Esophagus mucosa (tissue), 1 donor: ENCODE measurements at places on chromosomes 16 and 17. TPM values are rescaled to one million over a fixed set of nuclear protein-coding genes. Genes with fewer than 3 reads are reported as not detected.

DNA sequence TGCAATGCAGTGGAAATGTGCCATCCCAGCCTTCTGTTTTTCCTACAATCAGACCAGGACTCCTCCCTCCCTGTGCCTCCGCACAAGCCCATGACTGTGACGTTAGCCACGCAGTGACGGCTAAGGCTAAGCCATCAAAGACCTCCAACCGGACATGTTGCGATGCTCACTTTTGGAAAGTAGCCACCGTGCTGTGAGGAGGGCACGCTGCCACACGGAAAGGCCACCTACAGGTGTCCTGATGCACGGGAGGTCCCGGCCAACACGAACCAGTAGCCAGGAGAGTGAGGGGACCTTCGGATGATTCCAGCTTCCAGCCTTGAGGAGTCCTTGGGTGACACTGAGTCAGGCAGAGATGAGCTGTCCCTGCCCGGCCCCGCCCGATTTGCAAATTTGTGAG lies 53.9 kb downstream of the FOXL1 start:
- ATAC-seq: no peak

DUSP3 gene
- total RNA-seq: 36.3 TPM

GRCh38 chr17:14866266-14866665 lies 398.9 kb downstream of the PMP22 start:
- ATAC-seq: no peak

ZNF232 gene
- 3.1 TPM for total RNA-seq

DNA sequence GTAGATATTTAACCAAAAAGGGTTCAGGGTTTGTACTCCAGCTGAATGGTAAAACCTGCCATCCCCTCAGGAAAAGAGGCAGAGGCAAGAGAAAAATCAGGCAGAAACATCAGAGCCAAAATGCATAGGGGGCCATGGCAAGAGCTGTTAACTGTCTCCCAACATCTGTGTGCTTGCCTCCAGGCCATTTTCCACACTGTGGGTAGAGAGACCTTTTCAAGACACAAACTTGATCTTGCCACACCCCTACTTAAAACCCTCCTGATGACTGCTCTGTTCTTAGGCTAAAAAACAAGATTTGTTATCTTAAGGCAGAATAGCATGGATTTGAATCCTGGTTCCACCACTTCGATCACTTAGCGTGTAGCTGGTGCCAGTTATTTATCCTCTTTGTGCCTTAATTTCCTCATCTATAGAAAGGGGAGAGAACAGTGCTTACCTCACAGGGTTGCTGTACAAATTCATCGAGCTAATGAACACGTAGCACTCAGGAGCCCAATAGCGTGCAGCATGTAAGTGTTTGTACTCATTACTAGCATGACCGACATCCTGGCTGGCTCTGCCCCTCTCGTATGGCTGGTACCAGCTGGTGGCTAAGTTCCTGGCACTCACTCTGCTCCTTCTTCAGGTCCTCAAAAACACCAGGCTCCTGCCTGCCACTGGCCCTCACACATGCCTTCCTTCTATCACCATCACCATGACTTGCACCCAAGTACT lies 25.8 kb downstream of the STAT3 start:
- ATAC-seq: peak; percentile 34

SLC9A5 gene
- total RNA-seq: 0.08 TPM

- ATAC-seq: no peak
Observed at GRCh38 chr17:81267390-81268067, 27.6 kb downstream of the SLC38A10 start.

GRCh38 chr17:66542967-66543520 lies 240.6 kb downstream of the PRKCA start:
- no peak for ATAC-seq

CES5A gene
- not detected for total RNA-seq

- ATAC-seq: no peak
Observed at GRCh38 chr17:14630046-14630445, 329.2 kb downstream of the HS3ST3B1 start.

GRCh38 chr16:30488764-30489605 lies 16.4 kb downstream of the ITGAL start:
- ATAC-seq: no peak

AURKB gene
- 22.0 TPM for total RNA-seq

DNA sequence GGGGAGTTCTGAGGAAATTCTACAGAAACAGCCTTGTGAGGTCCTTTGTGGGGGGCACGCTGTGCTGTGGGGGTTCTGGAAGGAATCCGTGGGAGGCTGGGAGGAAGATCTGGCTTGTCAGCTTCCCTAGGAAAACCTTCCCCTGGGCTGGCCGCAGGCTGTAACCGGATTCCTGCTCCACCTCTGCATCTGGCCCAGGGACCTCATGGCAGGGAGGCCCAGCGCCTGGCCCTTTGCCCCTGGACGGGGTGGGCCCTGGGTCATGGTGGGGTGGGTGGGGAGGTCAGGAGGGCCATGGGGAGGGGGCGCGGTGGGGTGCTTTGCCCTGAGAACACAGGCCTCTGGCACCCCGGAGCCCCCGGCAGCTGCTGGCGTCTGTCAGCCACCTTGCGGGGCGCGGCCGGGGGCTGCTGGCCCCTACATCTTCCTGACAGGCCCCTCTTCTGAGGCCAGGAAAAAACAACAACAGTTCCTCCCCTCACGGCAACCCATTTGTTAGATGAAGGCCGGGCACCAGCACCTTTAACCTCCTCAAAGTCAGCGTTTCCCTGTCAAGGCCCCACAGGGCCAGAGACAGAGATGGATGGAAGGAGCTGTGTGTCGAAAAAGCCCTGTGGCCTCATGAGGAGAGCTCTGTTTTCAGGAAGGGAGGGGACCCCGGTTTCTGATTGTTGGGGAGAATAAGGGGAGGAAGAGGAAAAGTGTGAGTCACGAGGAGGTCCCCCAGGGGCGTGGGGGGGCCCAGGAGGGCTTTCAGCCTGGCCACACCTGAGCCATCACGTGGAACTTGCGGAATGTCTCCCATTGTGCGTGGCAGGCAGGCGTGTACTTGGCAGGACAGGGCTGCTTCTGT lies 3.6 kb upstream of the MEOX1 start:
- peak; percentile 80 for ATAC-seq

DNA sequence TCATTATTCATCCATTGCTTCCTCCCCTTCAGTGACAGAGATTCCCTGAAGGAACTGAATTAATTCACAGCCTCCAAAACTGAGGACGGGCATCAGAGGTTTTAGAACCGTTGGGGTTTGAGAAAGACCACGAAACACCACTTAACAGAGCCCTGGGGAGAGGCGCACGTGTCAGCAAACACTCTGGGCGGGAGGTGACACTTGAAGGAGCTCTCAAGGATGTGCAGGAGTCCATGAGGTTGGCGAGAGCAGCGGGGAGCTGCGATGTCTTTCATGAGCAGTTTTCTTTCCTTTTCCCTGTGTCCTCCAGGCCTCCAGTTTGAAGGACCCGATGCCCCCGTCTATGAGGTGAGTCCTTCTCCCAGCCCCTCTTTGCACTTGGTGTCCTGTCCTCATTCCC lies 23.7 kb downstream of the B4GALNT2 start:
- no peak for ATAC-seq

- no peak for ATAC-seq
Observed at GRCh38 chr16:73543970-73544599, 496.2 kb upstream of the ZFHX3 start.

DNA sequence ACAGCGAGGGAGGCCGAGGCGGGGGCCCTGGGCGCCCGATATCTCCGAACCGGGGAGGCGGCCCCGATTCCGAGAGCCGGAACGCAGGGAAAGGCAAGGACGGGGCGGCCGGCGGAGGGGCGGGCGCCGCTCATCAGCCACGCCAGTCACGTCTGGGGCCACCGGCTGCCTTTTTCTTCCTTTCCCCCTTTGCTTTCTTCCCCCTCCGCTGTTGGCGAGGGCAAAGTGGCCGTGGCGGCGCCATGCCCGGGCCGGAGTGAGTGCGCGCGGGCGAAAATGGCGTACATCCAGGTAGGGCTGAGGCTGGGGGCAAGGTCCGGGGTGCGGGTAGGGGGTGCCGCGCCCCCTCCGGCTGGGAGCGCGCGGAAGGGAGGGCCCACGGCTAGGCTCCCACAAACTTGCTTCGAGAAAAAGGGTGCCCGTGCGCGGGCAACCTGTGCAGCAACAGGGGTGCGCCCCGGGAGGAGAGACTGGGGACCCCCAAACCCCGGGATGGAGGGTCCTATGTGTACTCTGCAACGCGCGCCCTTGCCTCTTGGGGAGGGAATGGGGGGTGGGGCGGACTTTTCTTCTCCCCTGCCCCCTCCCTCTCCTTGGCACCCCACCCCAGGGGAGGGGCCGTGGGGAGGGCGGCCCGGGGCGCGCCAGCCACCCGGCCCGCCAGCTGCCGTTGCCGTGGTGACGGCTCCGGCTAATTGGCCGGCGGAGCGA lies 486 bp downstream of the SYT17 start:
- peak; percentile 28 for ATAC-seq

GRCh38 chr16:53073022-53073421 lies 18.2 kb downstream of the CHD9 start:
- ATAC-seq: no peak

- ATAC-seq: no peak
Observed at GRCh38 chr17:75847614-75848522, 3.7 kb upstream of the UNC13D start.

XAF1 gene
- total RNA-seq: 13.0 TPM

DNA sequence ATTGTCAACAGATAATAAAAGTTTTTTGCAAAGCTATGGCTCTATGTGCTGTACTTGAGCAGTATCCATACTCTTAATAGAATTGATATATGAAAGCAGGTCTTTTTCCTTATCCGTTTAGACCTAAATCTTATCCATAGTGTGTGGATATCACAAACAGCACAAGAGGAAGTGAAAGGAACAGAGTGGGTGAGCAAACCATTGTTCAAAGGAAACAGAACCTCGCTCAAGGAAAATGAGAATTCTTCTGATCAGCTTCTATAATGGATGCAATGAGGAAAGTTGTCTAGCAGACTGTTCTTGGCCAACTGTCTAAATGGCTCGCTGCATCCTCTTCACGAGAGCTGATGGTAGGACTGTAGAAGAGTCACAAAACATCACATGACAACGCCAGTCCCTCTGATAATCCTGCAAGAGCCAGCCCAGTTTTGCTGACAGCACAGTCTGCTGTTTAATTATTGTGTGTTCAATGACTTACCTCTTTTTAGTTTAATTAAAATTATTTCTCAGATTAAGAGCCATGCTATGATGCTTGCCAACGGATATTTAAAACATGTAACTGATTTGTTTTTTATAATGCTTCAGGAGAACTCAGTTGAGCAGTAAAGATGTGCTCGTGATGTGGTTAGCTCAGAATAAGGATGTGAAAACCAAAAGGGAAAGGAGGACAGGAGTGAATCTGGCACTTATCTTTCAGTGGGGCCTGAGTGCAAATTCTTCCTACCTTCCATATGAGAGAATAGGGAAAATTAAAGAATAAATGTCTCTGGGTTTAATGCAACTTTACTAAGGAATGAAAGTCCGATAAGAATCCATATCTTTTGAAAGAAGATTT lies 38.5 kb downstream of the WWOX start:
- ATAC-seq: no peak

GRCh38 chr16:58499092-58499511 lies 841 bp upstream of the NDRG4 start:
- ATAC-seq: no peak

GRCh38 chr17:20992987-20993862 lies 49.6 kb downstream of the USP22 start:
- peak; percentile 52 for ATAC-seq

DNA sequence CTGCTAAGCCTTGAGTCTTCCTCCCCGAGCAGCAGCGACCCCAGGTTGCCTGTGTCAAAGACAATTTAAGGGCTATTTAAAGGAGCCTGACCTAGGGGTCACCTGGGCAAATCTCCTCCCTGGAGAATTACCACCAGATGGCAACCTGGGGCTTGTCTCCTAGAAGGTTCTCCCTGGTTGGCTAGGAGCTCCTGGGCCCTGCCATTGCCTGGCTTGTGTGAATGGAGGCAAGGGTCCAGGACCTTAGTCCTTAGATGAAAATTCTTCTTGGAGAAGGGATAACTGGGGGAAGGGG lies 51.3 kb upstream of the TAC4 start:
- ATAC-seq: no peak

DNA sequence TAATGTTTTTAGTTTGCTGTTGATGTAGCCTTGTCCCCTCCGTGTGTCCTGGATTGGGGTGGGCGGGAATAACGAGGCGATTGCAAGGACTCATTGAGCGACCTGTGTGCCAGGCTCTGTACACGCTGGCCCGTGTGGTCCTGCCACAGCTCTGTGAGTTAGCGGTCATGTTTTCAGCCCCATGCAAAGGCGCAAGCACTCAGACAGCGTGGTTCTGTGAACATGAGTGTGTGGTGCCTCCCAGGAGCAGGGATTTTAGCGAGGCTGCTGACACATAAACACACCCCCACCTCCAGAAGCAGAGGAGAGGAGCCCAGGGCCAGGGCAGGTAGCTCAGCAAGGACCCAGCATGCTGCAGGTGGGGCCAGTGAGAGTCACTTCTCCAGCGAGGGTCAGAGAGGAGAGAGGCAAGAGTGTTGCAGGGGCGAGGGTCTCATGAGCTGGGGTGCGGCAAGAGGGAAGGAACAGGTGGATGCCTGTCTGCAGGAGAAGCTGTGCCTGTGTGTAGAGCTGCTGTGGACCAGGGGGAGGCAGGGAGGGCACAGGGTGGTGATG lies 115.3 kb downstream of the OR1D5 start:
- no peak for ATAC-seq

DNA sequence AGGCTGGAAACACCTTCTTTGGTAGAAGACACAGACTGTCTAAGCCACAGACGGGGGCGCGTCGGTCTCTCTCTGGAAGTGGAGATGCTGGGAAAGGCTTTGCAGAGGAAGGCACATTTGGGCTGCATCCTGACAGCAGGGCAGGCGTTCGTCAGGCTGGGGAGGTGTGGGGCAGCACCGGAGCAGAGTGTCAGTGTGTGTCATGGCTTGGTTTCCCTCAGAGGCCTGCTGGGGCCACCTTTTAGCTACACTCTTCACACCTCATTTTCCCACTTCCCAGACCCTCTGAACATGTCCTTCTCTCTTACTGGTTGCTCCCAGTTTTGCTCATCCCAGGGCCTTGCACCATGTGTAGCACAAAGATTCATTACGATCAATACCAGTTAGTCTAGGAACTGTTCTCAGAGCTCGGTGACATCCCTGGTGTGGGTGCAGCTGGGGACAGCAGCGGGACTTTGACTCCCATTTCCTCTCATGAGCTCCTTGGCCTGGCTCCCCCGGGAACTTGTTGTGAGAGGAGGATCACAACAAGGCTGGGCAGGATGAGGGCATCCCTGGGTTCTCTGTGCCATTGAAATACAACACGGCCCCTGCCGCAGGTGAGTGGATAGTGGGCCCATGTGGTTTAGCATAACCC lies 33.1 kb downstream of the SMARCE1 start:
- ATAC-seq: no peak

GRCh38 chr17:80603396-80603795 lies 58.8 kb downstream of the RPTOR start:
- no peak for ATAC-seq
